Left renal pelvis (tissue), 4 donors: ENCODE measurements at places on chromosomes 3 and 15.

DNA sequence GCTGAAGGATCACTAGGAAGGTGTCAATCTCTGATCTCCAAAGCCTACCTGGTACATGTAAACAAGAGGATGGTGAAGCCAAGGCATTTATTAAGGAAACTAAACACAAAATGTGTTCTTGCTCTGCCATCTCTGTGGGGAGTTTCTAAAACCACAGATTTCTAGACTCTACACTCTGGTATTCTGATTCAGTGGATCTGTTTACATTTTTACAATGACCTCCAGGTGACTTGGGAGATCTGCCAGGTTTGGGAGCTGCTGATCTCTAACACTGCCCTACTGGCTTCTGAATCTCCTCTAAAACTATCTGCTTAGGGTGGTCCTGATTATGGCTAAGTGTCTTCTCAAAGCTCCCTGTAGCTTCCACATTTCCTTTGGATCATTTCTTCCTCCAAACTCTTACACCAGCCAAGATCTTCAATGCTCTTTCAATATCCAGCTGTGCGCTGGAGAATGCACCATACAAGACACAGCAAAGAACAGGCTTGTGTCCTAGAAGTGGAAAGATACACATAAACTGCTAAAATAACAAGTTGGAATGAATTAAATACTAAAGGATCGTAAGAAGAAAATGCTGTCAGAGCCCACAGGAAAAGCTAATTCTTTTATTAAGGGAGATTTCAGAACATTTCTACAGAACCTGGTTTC is 72.7 kb downstream of the GREM1 start:
- no peak for DNase-seq

DNA sequence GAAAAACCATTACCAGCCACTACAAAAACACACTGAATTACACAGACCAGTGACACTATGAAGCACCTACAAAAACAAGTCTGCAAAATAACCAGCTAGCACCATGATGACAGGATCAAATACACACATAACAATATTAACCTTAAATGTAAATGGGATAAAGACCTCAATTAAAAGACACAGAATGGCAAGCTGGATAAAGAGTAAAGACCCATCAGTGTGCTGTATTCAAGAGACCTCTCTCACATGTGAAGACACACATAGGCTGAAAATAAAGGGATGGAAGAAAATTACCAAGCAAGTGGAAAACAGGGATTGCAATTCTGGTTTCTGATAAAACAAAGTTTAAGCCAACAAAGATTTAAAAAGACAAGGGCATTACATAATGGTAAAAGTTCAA is 482.7 kb upstream of the MCTP2 start:
- DNase-seq, result no peak

DNA sequence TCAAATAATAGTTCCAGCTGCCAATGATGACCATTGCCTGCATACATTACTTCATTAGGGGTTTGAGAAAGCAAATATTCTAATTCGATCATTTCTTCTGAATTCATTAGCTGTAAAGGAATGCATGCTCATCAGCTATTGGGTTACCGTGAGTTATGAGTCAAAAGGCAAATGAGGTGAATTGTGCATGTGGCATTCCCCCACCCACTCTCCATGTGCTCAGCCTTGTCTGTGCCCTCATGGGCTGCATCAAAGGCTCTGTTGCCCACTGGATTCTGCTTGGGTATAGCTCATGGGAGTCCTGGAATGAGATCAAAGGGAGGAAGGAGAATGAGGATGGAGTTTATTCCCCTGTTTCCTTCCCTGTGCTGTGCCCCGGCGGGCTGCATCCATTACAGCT is 99.3 kb upstream of the CHRNA7 start:
- DNase-seq, result no peak

DNA sequence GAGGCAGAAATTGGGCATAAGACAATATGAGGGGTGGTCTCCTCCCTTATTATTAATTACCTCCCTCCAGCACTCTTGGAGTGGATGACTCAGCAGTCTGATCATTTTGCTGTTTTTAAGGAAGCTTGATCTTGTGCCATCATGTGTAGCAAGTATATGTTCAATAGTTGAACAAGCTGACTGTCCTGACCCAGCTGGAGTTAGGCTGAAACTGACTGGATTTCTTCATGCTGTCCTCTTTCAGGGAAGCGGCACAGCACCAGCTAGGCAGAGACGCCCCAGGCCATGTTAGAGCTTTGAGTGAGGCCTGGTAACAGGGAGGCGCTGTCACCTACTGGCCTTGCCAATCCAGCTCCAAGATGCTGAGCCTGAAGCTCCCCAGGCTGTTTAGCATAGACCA is 54.4 kb upstream of the KIF23 start:
- DNase-seq, result no peak

DNA sequence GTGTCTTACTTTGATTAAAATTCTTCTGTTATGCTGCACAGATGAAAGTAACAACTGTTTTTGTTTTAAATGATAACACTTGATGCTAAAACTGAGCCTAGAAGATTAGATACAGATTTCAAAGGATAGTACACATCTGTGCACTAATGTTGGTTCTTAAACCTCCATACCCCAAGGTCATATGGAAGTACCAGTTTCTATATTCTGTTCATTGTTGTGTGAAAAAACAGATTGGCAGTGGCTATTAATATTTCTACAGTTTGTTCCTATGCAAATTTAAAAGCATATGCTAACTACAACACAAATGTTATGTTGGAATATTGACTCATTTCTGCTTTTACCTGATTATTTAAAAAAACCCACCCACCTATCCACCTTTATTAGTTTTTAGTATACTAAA is 32.0 kb upstream of the GBE1 start:
- no peak for DNase-seq

DNA sequence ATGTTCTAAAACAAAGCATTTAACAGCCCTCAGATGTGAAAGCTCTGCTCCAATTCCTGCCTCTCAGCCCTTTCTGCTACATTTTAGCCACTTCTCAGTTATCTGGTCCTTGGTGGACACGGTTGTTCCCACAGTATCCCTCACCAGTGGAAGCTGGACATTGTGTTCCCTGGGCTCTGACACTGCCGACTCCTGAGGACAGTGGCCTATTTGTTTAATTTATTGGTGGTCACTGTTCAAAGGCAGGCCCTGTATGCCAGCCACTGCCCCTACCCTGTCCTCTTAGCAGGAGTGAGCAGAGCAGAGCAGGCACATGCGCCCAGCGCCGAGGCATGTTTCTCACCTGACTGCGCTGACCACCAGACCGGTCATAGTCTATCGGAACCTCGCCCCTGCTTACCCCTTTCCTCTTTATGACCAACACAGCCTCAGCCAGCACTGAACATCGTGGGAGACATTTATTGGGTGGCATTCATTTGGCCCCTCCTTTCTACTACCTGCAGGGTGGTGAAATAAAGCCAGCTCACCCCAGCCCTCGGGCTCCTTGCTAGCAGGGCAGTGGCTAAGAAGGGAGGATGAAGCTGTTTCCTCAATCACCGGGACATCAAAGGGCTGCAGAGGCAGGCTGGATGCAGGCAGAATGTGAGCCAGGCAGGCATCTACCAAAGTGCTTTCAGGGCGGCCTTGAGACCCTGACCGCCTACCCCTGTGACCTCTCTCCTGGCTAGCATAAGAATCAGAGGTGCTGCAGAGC is 54.3 kb upstream of the HACD2 start:
- no peak for DNase-seq

DNA sequence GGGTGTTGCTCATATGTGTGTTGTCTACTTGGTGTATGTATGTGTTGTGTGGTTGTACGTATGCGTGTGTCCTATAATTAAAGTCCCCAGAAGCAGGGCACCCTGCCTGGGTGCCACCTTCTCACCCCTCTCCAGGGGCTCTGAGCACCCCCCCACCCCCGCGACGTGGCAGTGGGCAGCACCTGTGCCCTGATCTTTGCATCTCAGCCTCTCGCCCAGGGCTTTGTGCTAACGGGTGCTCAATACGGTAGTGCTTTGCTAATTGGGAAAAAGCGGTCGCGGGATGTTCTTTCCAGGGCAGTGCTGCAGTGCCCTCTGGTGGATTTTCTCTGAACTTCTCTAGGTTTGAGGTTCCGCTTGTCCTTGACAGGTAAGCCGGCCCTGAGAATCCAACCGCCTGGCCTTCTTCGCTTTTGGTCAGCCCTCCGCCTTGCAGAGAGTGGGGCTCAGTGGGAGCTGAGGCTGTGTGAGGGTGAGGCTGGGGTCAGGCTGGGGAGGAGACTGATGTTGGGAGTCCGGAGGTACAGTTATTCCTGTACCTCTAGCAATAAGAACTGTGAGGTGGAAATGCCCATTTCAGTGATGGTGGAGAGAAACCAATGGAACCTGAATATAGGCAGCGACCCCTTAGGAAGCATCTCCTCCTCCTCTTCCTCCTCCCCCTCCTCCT is 17.6 kb upstream of the EPHB3 start:
- peak; percentile 84 for DNase-seq

DNA sequence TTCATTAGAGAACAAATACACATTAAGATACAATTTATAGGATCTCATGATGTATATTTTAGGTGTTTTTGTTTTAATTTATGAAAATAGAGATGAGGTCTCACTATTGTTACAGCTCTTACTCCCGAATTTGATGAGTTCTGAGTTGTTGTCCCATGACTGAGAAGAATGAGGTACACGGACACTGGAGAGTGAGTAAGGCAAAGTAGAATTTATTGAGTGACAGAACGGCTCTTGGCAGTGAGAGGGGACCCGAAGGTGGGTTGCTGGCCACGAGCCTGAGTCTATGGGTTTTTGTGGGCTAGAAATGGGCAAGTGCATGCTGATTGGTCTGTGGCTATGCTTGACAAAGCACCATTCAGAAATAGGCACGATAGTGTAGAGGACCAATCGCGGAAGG is 3.1 kb upstream of the RNF168 start:
- DNase-seq, result no peak

- DNase-seq, result no peak
These were observed 627 bp downstream of the NT5DC2 start for GRCh38 chr3:52532838-52533622.

DNA sequence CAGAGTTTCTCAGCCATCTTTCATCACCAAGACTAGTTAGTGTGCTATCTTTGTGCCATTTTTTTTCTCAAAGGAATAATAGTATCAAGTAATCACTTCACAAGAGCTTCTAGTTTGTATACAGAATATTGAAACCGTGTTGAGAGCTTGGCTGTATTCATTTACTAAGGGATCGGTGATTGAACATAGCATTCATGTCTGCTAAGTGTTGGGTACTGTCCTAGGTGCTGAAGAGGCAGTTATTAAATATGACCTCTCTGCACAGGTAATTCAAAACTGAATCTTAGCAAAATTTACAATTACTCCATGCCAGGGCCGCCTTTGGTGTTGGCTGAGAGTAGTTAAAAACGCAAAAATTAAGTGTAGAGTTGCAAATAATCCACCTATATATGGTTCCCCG is 355.3 kb upstream of the RORA start:
- peak; percentile 2 for DNase-seq

DNA sequence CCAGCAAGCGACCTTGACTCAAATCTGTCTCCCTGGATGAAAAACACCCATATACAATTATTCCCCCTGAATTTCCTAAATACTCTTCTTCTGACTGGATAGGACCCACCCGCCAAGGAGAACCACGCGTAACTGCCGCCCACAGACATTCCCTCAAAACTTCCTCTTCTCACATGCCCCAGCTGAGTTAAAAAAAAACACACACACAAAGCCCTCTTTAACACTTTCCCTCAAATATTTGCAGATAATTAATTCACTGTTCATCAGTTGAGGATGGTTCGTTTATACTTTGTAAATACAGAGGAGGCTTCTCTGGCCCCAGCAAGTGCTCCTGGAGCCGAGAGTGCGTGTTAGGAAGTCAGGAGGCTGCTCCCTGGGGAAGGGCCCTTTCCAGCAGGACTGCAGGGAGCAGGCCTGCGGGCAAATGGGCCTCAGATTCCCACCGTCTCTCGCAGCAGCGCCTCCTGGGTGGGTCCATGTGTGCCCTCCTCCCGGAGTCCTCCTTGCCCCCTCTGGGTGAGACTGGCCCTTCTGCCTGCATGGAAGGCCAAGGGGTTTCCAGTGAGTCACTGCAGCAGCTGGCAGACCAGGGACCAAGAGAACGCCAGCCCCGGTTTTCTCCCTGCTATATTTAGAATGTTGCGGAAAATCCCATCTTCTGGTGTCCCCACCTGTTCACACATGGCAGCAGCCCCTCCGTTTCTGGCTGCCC is 46.8 kb downstream of the MGLL start:
- DNase-seq, result no peak

- no peak for DNase-seq
These were observed at the start of gene ITGA11 for GRCh38 chr15:68431792-68432401. TSS of gene ITGA11 (minus strand) at chr15:68432163. CDS start at chr15:68432066, 97 bp downstream.

GRCh38 chr3:43691120-43691995 is 620 bp downstream of the ABHD5 start:
- DNase-seq, result peak; percentile 31

GRCh38 chr3:98977520-98977919 is 76.0 kb upstream of the DCBLD2 start:
- no peak for DNase-seq

GRCh38 chr3:194431554-194431953 is 32.5 kb upstream of the GP5 start:
- DNase-seq, result no peak

GRCh38 chr15:49190586-49190985 is 20.5 kb downstream of the GALK2 start:
- DNase-seq, result no peak

- DNase-seq, result no peak
These were observed 61.7 kb upstream of the LRRN1 start for GRCh38 chr3:3737531-3737930.

DNA sequence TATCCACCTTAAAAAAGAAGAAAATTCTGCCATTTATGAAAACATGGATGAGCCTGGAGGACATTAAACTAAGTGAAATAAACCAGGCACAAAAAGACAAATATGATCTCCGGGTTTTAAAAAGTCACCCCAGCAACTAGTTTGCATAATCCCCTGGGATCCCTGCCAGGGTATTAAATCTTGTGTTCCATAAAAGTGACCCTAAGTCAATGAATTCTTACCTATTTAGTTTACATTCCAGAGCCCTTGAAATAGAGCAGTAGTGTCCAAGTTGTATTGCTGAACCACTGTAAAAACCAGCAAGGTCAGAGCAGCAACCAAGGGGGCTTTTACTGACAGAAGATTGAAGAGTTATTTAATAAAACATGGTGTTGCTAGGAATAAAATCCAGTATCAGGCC is 716.8 kb upstream of the BCHE start:
- no peak for DNase-seq

DNA sequence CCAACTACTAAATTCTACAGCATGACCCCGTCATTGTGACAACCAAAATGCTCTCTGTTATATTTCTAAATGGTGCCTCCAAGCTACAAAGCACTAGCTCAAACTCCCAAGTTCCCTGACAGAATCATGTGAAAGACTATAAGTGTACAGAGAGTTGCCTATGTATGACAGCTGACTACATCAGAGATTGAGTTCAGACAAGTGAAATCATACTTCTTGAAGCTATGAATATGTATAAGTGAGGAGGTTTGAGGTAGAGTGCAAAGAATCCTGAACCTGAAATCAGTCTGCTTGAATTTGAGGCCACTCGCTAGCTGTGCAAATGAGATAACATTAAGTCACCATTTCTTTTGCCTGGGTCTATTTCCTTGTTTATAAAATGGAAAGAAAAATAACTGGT is 63.9 kb upstream of the TP63 start:
- no peak for DNase-seq
